Naive thymus-derived CD4-positive, alpha-beta T cell (primary cell): ENCODE measurements at places on chromosomes 2 and 18. TPM values are rescaled to one million over a fixed set of nuclear protein-coding genes. Genes with fewer than 3 reads are reported as not detected.

The INHBB gene
- polyA plus RNA-seq = not detected

The IL36G gene
- not detected for polyA plus RNA-seq

The ITM2C gene
- polyA plus RNA-seq = 37.4 TPM

The GALR1 gene
- not detected for polyA plus RNA-seq

The ANKRD53 gene
- polyA plus RNA-seq = not detected

The TRMT61B gene
- 18.6 TPM for polyA plus RNA-seq

The GCG gene
- polyA plus RNA-seq = not detected

The MCEE gene
- 18.9 TPM for polyA plus RNA-seq

The HOXD10 gene
- polyA plus RNA-seq = not detected

DNA sequence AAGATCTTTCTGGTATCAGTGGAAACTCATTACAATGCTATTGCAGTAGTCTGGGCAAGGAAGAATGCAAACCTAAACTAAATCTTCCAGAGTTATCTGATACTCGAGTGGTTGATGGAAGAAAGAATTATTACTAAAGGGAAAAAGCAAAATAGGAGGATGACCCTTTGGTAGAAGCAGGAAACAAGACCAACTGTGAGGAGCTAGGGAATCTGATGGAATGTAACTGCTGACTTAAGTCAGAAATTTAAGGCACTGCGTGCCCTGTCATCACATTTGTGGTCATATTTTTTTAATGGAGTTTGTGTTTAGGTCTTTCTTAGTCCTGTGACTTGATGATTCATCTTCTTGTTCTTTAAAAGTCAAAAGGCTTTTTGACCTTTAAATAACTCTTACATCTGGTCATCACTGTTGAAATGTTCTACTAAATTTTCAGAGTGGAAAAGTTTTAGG is 36.5 kb upstream of the ARMC9 start:
- no peak overlapping the region for H3K4me3 ChIP-seq
- no peak for DNase-seq
- peaks cover 7% of the 10 kb centered on the region for H3K36me3 ChIP-seq
- peaks cover 6% of the 10 kb centered on the region for H3K4me1 ChIP-seq

- no peak for DNase-seq
- peaks cover 3% of the 10 kb centered on the region for H3K27me3 ChIP-seq
- no peak overlapping the region for H3K4me3 ChIP-seq
- no peak overlapping the region for H3K27ac ChIP-seq
Observed at GRCh38 chr2:175811971-175812370, 190.1 kb downstream of the LNPK start.

- peak; percentile 34 for DNase-seq
- H3K4me3 ChIP-seq = peak overlapping the region; percentile 46
- no peak overlapping the region for H3K27ac ChIP-seq
- no peaks in the 10 kb centered on the region for H3K36me3 ChIP-seq
- H3K4me1 ChIP-seq = peaks cover 59% of the 10 kb centered on the region
Observed at GRCh38 chr18:48834413-48835031, 116.2 kb downstream of the SMAD7 start.

DNA sequence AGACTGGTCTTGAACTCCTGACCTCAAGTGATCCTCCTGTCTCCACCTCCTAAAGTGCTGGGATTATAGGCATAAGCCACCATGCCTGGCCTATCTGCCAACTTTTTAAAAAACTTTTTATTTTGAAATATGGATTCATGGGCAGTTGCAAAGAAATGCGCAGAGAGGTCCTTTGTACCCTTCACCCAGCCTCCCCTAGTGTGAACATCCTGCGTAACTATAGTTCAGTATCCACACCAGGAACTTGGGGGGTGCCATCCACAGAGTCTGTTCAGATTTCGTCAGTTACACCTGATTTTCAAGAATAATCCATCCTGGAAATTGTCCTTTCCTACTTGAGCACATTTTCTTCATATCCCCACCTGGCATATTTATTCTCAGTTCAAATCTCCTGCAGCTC is 33.0 kb downstream of the EFR3B start:
- no peak overlapping the region for H3K4me3 ChIP-seq
- no peak for DNase-seq
- no peaks in the 10 kb centered on the region for H3K27me3 ChIP-seq
- H3K4me1 ChIP-seq = no peaks in the 10 kb centered on the region
- no peak overlapping the region for H3K27ac ChIP-seq
- H3K36me3 ChIP-seq = no peaks in the 10 kb centered on the region

GRCh38 chr2:232038881-232039485 is 77.5 kb downstream of the DIS3L2 start:
- H3K4me3 ChIP-seq = no peak overlapping the region
- DNase-seq = no peak
- H3K36me3 ChIP-seq = peaks cover 6% of the 10 kb centered on the region
- no peaks in the 10 kb centered on the region for H3K27me3 ChIP-seq

- no peaks in the 10 kb centered on the region for H3K4me1 ChIP-seq
- no peaks in the 10 kb centered on the region for H3K36me3 ChIP-seq
- H3K27ac ChIP-seq = no peak overlapping the region
- no peak overlapping the region for H3K4me3 ChIP-seq
- DNase-seq = no peak
- no peaks in the 10 kb centered on the region for H3K27me3 ChIP-seq
Observed at GRCh38 chr18:55290898-55291297, 297.1 kb downstream of the TCF4 start.

DNA sequence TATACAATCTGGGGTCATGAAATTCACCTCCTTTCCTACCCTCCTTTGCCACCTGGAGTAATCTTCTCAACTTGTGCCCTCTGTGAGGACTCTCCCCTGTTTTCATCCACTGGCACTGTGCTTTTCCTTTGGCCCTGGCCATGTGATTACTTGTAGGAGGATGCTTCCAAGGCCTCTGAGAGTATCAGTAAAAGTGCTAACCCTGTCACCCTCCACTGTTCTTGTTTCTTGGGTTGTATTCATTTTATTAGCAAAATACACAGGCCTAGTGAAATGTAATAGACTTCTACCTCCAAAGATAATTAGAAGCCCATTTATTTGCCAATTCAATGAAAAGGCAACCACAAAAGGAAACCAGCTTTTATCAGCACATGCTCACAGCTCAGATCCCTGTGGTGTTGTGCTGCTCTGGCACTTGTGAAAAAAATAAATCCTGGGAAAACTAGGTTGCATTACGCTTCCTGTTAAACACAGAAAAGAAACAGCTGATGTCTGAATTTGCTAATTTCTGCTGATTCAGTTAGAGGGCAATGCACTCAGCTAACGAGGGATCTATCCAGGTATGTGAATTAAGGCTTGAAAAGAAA is 357.5 kb upstream of the ETAA1 start:
- H3K27ac ChIP-seq = no peak overlapping the region
- DNase-seq = no peak
- H3K4me3 ChIP-seq = no peak overlapping the region
- no peaks in the 10 kb centered on the region for H3K27me3 ChIP-seq

DNA sequence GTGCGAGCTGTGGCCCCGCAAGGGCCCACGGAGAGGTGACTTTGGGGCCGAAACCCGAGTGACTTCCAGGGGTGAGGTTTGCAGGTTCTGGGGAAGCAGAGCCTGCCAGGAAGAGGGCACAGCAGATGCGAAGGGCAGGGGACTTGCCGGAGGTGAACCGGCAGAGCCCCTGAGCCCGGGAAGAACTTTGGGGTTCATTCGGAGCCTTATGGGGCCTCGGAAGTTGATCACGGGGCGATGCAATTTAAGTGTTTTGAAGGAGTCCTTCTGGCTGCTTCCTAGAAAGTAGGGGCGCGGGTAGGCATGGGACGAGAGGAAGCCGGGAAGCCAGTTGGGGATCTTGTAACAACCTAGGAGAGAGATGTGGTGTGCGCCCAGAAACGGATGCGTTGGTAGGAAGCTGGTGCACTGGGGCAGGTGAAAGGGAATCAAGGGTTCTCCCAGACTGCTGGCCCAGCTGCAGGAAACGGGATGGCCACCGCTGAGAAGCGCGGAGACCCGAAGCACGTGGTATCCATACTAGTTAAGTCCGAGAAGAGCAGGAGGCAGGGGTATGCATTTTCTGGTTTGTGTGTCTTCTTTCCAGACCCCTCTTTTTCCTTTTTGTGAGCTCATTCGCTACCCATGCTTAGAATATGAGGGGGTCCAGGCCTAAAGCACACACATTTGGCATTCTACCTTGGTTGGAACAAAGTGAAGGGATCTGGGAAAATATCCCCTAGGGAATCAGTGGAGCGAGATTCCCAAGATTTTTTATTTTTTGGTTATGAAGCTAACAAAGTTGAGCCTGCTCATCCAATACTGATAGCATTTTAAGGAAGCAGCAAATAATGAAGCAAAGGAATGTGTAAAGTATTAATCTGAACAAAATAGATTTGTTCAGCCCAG is 758 bp downstream of the SCLY start:
- H3K27me3 ChIP-seq = no peaks in the 10 kb centered on the region
- H3K36me3 ChIP-seq = no peaks in the 10 kb centered on the region
- DNase-seq = peak; percentile 38
- peak overlapping the region; percentile 73 for H3K27ac ChIP-seq
- peak overlapping the region; percentile 96 for H3K4me3 ChIP-seq

DNA sequence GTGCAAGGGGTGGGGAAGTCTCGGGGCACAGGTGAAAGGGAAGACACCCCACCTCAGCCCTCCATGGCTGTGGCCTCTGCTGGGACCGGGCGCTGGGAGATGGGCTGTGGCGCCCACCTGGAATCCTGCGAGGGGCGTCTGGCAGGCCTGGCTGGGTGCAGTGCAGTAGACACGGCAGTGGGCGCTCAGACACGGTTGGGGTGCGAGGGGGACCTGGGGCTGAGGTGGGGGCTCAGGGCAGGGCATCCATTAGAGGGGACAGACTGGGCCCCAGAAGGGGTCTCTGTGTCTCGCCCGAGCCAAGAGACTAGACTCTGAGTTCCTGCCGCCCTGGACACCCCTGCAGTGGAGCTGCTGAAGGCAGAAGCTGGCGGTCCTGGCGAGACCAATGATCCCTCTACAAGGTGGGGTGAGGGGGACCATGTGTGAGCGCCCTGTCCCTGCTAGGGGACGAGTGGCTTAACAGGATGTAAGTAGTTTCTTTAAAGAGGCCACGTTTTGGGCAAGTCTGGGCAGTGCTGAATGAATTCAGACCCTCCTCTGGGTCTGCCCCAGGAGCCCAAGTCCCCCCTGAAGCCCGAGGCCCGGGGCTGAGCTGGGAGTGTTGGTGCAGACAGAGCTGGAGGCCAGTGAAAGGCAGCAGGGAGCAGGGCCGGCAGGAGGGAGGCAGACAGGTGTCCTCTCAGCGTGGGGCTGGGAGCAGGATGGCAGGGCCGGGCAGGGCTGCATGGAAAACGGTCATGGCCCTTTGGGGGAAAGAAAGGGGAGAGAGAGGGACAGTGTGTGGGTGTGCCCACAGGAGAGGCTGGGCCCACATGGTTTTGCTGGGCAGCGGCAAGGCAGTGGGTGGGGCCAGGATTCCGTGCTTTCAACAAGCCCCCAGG is 57.2 kb downstream of the HS6ST1 start:
- no peaks in the 10 kb centered on the region for H3K36me3 ChIP-seq
- no peak for DNase-seq
- no peak overlapping the region for H3K27ac ChIP-seq

- no peaks in the 10 kb centered on the region for H3K27me3 ChIP-seq
- no peak overlapping the region for H3K27ac ChIP-seq
- no peak for DNase-seq
- H3K4me1 ChIP-seq = no peaks in the 10 kb centered on the region
- H3K4me3 ChIP-seq = no peak overlapping the region
- H3K36me3 ChIP-seq = no peaks in the 10 kb centered on the region
Observed at GRCh38 chr2:229335877-229336346, 64.8 kb upstream of the PID1 start.

DNA sequence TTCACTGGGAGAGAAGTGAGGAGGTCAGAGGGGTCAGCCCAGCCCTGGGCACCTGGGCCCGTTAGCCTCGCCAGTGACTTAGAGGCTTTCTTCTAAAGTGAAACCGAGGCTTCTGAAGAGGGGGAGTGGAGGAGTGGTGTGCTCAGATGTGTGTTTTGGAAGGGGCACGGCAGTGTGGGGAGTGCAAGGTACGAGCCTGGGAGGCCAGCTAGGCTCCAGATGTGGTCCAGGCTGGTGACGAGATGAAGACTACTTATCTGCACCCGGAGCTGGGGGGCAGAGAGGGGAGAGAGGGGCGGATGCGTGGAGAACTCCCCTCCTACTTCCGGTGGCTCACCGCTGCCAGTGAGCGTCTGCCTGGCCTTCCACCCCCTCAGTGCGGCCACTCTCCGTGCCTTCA is 371.3 kb upstream of the HS6ST1 start:
- no peak for DNase-seq
- H3K4me1 ChIP-seq = no peaks in the 10 kb centered on the region
- H3K27me3 ChIP-seq = no peaks in the 10 kb centered on the region

GRCh38 chr2:178244777-178245176 is 50.5 kb downstream of the OSBPL6 start:
- no peak overlapping the region for H3K27ac ChIP-seq
- no peaks in the 10 kb centered on the region for H3K27me3 ChIP-seq
- no peaks in the 10 kb centered on the region for H3K4me1 ChIP-seq
- no peaks in the 10 kb centered on the region for H3K36me3 ChIP-seq

- H3K4me3 ChIP-seq = no peak overlapping the region
- DNase-seq = no peak
- no peaks in the 10 kb centered on the region for H3K4me1 ChIP-seq
- no peaks in the 10 kb centered on the region for H3K36me3 ChIP-seq
Observed at GRCh38 chr2:226407135-226407534, 392.5 kb downstream of the IRS1 start.

DNA sequence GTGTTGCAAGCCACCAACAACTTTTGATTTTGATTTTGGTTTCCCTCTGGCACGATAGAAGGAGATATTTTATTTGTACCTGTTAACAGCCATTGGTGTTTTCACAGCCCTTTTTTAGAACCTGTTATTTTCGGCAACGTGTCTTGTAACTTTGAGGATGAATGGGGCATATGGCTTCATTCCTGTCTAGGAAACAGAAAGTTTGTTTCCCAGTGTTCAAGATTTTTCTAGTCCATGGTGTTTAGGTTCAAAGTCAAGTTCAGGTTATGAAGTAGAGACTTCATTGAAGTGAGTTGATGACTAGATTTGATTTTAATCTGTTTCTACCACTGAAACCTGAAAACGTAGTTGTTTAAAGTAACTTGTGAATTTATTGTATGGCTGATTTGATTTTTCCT is 343 bp downstream of the RASGRP3 start:
- H3K27ac ChIP-seq = peak overlapping the region; percentile 91
- no peak for DNase-seq
- H3K4me1 ChIP-seq = peaks cover 9% of the 10 kb centered on the region
- no peaks in the 10 kb centered on the region for H3K27me3 ChIP-seq
- H3K36me3 ChIP-seq = no peaks in the 10 kb centered on the region
- H3K4me3 ChIP-seq = peak overlapping the region; percentile 81

- no peak for DNase-seq
- H3K4me3 ChIP-seq = no peak overlapping the region
- no peaks in the 10 kb centered on the region for H3K4me1 ChIP-seq
- H3K27me3 ChIP-seq = no peaks in the 10 kb centered on the region
- no peak overlapping the region for H3K27ac ChIP-seq
Observed at GRCh38 chr2:138718405-138718804, 61.8 kb downstream of the NXPH2 start.

GRCh38 chr2:192978395-192978794 is 783.7 kb upstream of the TMEFF2 start:
- H3K4me3 ChIP-seq = no peak overlapping the region
- no peak for DNase-seq
- no peaks in the 10 kb centered on the region for H3K27me3 ChIP-seq
- no peaks in the 10 kb centered on the region for H3K36me3 ChIP-seq
- H3K4me1 ChIP-seq = no peaks in the 10 kb centered on the region

- no peaks in the 10 kb centered on the region for H3K4me1 ChIP-seq
- H3K27me3 ChIP-seq = no peaks in the 10 kb centered on the region
- no peak overlapping the region for H3K4me3 ChIP-seq
- no peak overlapping the region for H3K27ac ChIP-seq
Observed at GRCh38 chr2:147137711-147138110, 707.1 kb upstream of the ACVR2A start.
